Glutamatergic neuron (in vitro differentiated cells): ENCODE measurements at places on chromosomes 5 and 9.

- no peak for DNase-seq
Measured at GRCh38 chr9:27625751-27626150, 52.5 kb upstream of the C9orf72 start.

GRCh38 chr5:148979083-148979723 lies 83.7 kb downstream of the SH3TC2 start:
- no peak for DNase-seq

DNA sequence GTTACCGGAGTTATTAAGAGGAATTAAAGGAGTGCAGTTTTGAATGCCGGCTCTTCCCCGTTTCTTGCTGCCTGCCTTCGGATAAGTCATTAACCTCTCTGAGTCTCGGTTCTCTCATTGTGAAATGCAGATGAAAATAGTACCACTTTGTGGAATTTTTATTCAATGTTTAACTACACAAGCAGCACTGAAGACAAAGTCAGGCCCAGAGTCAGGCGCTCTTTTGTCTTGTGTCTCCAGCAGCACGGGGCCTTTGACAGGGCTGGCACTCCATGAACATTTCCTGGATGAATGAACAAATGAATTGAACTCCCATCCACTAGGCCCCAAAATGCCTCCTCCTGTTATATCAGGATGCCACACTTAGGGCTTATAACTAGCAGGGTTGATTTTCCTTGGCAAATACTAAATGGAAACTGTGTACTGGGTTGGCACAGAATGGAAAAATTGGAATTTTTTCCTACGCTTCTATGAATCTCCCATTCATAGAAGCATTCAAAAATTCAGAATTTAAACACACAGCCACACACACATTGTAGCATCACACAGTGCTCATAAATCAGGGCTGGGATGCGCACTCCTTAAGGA lies 332.8 kb downstream of the MLLT3 start:
- no peak for DNase-seq

- no peak for DNase-seq
Measured at GRCh38 chr9:69519470-69520240, 152.5 kb downstream of the APBA1 start.

GRCh38 chr5:114447084-114447773 lies 85.4 kb downstream of the KCNN2 start:
- no peak for DNase-seq
